AG09319 (cell line): ENCODE measurements at places on chromosomes 5 and 9.

DNA sequence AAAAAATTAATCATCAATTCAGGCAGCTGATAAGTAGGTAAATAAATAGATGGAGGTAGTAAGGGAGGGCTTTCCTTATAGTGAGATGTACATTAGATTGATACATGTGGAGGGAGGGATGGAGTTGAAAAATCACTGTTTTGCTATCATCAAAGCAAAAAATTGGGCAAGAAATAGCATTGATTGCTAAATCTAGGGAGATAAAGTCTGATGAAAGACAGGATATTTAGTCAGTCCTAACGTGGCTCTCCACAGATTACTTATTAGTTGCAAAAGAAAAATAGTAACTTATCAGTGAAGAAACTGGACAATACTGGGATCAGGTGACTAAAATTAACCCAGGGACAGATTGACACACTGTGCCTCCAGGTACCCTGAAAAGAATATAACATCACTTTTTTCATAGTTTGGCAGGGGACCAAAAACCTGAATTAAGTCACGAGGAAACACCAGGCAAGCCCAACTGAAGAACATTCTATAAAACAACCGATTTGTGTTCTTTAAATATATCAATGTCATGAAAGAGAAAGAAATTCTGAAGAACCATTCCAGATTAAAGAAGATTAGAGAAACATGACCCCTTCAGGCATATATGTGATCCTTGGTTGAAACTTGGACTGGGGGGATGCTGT lies 27.1 kb upstream of the GOLPH3 start:
- no peak for DNase-seq

DNA sequence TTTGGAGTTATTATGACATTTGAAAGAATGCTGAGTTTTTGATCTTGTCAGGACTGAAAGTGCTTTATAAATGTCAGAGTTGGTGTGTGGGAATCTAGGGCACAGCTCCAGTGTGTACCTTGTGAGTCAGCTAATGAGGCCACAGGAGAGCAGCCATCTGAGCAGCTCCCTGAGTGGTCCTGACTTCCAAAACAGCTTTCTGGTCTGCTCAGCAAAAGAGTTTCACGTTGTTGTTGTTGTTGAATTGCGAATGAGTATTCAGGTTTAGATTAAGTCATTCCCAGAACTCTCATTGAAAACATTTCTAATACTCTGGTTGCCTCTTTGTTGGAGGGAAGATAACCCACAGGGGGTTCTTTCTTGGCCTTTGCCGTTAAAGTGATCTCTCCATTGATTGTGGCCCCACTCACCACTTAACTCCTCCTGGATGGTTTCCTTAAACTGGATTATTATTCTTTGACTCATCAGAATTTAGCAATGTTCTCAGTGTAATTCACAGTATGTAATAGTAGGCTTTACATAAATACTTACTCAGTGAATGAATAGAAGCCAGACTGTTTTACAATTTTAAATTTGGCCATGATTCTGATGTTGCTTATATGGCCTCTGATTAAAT lies 125.1 kb upstream of the SGCD start:
- peak; percentile 23 for DNase-seq

DNA sequence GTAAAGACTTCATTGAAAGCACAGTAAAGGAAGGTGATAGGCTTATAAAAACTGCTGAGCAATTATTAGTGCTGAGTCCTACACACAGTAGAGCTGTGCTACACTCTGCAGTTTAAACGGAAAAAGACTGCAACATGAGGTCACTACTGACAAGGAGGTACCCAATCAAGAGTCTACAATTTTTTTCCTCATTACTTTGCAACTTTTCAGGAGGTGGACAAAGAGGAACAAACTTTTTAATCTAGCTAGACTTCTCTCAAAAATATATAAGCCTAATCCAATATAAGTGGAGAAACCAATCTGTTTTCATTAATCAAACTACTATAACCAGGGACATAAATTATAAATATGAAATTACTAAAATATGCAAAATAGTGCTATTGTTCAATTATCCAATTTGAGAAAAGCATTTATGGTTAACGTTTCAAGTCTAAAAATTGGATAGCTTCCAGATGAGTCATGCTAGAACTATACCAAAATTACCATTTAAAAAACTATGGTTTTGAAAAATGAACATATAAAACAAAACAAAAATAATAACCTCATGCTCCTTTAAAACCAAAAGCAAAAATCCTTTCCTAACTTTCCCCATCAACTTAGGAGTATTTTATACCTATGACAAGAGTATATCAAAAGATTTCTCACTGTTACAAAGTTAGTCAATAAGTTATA lies 37.7 kb downstream of the FAM13B start:
- no peak for DNase-seq

DNA sequence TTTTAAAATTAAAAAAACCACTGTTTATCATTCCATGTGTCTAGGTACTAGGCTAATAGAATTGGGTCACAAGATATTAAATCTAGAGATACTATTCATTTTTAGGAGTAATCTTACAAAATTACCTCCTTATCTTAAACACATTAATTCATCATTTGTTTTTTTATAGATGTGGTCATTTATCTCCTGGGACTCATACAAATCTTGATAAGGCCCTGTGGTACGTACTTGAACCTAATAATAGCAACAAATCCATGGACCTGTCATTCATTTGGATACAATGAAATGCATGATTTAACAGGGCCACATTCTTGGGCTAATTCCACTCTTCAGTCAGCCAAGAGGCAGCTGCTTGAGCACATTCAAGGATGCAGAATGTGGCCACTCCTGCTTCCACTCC lies 66.4 kb upstream of the MARCHF11 start:
- DNase-seq = no peak

DNA sequence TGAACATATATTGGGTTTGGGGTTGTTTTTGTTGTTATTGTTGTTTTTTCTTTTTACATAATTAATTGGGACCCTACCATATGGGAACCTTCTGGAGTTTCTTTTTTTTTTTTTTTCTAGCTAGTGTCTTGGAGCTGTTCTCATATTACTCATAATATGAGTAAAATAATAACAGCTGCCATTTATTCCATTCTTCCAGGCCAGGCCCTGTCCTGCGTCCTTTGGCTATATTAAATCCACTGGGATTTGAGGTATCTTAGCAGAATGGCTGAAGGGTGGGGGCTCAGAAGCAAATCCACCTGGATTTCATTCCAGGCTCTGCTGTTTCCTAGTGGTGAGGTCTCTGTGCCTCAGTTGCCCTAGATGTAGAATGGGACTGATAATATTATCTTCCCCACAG lies 47.2 kb upstream of the RPL26L1 start:
- DNase-seq = no peak

DNA sequence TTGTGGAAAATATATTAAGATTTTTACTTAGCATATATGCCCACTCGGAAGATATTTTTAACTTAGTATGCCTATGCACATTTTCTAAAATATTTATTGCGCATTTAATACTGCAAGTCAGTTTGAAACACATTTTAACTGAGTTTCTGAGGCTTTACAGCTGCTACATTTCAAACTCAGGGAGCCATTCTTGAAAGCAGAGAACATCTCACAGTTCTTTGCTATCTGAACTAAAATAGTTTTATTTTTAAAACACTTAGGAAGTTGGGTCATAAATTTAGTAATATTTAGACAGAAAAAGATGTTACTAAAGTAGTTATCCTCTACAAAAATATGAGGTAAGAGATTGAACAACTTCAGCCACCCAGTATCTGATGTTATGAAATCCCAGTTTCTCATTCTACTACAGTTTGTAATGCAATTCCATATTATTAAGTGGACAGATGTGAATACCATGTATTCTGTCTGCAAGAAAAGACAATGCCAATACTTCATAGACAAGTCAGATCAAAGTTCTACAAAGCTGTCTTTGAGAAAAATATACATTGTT lies 409.9 kb upstream of the EDIL3 start:
- DNase-seq = no peak

- no peak for DNase-seq
These were observed 527.5 kb upstream of the NMUR2 start for GRCh38 chr5:152932621-152933020.

DNA sequence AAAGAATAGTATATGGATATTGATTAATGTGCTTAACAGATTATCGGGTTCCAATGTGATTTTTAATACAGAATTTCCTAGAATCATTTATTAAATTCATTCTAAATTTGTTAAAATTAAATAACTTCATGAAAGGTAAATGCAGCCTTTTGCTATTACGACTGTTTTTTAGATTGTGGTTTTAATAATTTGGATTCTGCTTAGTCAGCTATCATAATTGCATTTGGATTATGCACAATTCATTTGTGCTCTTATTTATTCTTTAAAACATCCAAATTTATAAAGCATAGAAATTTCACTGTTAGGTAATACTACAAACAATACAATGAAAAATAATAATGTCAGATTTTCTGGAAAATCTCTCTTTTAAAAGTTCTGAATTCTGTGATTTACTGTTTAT lies 1598.5 kb downstream of the EFNA5 start:
- no peak for DNase-seq

GRCh38 chr9:129586245-129586644 lies 34.7 kb downstream of the C9orf50 start:
- no peak for DNase-seq

DNA sequence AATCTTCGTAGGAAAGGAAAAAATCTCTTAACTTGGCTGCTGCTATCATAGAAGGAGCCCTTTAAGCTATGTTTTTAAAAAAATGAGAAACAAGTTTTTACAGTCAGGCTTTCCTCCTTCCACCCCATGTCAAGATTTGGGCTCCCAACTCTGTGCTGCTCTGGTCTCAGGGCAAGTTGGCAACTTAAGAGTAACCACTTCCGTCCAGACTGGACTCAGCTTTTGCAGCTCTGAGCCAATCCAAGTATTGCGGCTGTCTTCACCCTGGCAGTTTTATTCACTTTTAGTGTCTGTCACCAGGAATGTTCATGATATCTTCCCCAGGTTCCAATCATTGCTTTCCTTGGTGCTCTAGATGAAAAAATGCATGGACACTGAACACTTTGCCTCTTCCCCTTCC lies 115.9 kb upstream of the GAS1 start:
- DNase-seq = no peak

- no peak for DNase-seq
These were observed 49.9 kb downstream of the SHB start for GRCh38 chr9:38018958-38019602.

DNA sequence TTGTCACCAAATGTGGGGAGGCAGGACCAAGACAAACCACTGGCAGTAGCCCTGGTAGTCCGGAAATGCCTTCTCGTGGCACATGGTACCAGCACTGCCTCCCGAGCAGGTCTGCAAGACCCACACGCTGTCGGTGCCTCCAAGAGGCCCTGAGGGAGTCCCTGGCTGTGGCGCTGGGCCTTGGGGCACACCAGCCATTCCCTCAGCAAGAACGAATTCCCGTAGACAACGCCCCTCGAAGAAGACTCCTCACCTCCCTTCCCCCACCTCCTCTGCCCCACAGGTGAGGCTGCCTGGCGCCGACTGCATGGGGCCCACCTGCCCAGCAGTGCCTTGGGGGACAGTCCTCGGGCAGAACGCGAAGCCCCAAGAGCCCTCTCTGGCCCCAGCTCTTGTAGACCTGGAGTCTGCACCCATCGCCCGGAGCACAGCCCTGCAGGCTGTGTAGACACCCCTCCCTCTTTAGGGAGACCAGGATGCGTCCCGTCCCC lies 56.0 kb downstream of the EXD3 start:
- DNase-seq = no peak

GRCh38 chr5:31021181-31021624 lies 172.3 kb upstream of the CDH6 start:
- no peak for DNase-seq

DNA sequence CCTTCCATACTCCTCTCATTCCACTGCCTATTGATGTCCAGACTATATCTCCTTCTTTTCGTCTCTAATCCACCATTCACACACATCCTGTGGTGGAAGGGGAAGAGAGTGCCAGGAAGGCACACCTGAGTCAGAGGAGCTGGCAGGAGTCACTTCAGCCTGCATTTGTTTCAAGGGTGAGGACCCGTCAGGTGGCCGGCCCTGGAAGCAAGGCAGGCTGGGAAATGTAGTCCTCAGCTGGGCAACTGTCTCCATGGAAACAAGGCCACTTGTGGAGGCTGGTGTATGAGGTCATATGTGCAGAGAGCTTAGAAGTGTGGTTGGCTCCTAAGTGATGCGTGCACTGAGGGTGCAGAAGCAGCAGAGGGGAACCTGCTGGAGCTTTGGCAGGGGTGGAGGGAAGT lies 278.4 kb downstream of the NSG2 start:
- no peak for DNase-seq

- DNase-seq = no peak
These were observed 35.3 kb upstream of the MACIR start for GRCh38 chr5:103223031-103223955.

DNA sequence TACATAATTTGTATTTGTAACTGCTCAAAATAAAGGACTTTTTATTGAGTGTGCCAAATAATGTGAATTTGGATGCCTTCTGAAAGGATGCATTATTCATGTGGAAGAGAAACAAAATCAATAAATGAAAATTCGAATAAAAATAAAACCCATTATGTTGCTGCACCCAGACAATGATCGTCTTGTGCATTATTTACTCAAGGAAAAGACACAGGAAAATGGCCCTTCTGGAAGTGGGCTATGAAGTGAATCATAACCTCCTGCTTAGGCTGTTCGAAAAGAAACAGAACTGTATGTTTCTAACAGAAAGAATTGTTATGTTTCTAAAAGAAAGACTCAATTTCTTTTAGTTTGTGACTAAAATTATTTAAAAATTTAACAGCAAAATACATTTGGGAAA lies 168.9 kb upstream of the NFIB start:
- no peak for DNase-seq

- no peak for DNase-seq
These were observed 101.2 kb downstream of the PARP8 start for GRCh38 chr5:50767588-50767987.

GRCh38 chr5:10987925-10988504 lies 227.0 kb upstream of the DAP start:
- no peak for DNase-seq

DNA sequence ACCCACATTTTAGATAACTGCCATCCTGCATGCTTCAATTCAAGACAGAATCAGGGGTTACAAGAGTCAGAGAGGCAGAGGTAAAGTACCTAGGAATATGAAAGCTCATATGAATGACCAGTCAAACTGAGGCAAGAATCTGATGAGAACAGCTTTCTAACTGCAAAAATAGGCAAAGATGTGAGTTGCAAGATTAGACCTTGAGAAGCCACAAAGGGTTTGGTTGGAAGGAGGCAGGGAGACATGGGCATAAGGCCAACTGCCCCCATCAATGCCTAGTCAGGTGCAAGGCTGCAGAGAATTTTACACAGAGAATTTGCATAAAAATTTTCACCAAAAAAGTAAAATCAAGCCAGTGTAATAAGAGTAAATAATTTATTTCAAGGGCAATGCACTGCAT lies 12.8 kb downstream of the FAM114A2 start:
- no peak for DNase-seq

- no peak for DNase-seq
These were observed 37.5 kb upstream of the GFPT2 start for GRCh38 chr5:180390441-180391190.

DNA sequence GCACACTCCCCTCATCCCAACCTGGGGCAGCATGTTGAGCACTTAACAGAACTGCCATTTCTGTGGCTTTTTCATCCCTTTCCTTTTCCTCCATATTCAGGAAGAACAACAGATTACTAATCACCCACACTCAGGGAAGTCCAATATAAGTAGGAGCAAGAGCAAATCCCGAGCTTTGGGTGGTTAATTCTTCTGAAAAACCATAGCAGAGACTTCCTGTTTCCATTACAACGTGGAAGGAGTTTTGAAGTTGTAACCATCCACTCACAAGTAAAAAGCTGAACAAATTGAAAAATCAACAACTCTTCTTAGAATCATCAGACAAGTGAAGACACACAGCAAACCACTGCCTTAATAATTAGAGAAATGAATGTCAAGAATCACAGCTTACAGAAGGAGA lies 8.2 kb downstream of the CTSL start:
- DNase-seq = no peak

GRCh38 chr5:26625099-26625498 lies 413.3 kb downstream of the CDH9 start:
- DNase-seq = no peak
